ENCODE measurements at places on chromosomes 7 and 10. TPM values are rescaled to one million over a fixed set of nuclear protein-coding genes. Genes with fewer than 3 reads are reported as not detected.

- H3K4me1 ChIP-seq, result no peaks in the 10 kb centered on the region
- no peak overlapping the region for H3K4me3 ChIP-seq
- DNase-seq, result no peak
- no peaks in the 10 kb centered on the region for H3K27me3 ChIP-seq
Measured at GRCh38 chr7:108613147-108613948, 43.7 kb downstream of the DNAJB9 start.

SPDYE6 gene
- not detected for total RNA-seq

GRCh38 chr10:102545997-102546396, 42.2 kb downstream of the SUFU start:
- H3K36me3 ChIP-seq, result no peaks in the 10 kb centered on the region
- no peak overlapping the region for H3K4me3 ChIP-seq
- H3K27me3 ChIP-seq, result no peaks in the 10 kb centered on the region
- H3K4me1 ChIP-seq, result no peaks in the 10 kb centered on the region

DNA sequence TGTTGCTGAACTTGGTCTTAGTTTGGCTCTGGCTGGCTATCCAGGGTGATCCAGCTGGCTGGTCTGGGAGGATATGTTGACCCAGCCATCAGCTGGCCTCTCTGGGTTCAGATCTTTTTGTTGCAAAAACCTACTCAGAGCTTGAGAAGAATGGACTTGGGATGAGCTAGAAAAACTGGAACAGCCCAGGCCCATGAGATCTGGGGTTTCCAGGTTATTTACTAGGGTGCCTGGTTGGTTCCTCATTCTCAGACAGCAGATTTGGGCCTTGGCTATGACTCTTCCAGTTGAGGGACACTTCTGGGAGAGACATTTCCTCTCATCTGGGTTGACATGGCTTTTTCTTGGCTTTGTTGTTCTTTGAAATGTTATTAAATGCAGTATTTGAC, 116.6 kb downstream of the ADCY1 start:
- no peaks in the 10 kb centered on the region for H3K27me3 ChIP-seq
- H3K27ac ChIP-seq, result no peak overlapping the region
- H3K4me1 ChIP-seq, result no peaks in the 10 kb centered on the region
- no peak for DNase-seq
- no peaks in the 10 kb centered on the region for H3K36me3 ChIP-seq

DNA sequence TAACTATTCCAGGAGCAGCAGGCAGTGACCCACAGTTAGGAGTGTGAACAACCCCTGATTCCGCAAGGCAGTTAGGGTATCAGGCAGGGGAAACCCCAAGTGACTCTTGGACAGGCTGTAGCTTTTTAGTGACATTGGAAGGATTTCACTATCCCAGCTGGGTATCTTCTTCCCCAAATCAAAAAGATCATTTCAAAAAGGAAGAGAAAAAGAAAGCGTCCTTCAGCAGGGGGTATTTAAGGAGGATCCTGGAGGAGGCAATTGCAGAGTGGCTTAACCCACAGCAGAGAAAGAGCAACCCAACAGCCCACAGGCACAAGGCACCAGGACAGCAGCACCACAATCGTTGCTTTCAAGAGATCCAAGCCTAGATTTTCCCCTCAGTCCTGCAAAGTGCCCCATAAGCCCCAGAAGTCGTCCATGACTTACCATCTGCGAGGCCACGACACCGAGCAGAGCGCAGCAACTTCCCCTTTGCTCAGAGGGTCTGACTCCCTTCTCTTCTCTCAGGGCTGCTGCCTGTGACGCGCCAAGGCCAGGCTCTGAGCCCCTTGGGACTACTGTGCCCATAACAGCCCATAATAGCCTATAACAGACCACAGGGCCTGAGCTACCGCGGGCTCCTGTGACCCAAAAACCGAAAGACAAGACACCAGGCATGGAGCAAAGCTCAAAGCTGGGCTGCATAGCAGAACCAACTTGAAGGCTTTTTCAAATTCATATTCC, 19.8 kb downstream of the PIK3AP1 start:
- H3K36me3 ChIP-seq, result no peaks in the 10 kb centered on the region
- DNase-seq, result no peak
- H3K4me1 ChIP-seq, result no peaks in the 10 kb centered on the region
- no peak overlapping the region for H3K27ac ChIP-seq
- no peak overlapping the region for H3K4me3 ChIP-seq

GRCh38 chr10:6053816-6054631, 8.1 kb downstream of the IL2RA start:
- peak; percentile 63 for DNase-seq
- H3K36me3 ChIP-seq, result no peaks in the 10 kb centered on the region
- H3K4me1 ChIP-seq, result peaks cover 48% of the 10 kb centered on the region
- H3K27ac ChIP-seq, result peak overlapping the region; percentile 20
- no peak overlapping the region for H3K4me3 ChIP-seq
- no peaks in the 10 kb centered on the region for H3K27me3 ChIP-seq

DNA sequence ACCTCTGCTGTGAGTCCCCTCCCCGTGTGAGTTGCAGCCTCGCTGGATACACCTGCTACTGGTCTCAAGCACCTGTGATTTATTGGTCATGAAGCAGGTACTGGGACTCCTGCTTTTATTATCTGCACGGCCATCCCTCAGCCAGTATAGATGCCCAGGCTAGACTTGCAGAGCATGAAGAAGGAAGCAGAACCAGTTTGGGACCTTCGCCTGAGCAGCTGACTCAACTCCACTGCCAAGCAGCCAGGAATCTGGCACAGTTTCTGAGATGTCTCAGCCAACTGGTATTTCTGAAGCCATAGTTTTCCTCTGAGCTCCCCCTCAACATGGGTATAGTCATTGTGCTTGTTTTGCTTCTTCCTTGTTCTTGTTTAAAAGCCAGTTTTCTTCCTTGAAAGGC, 28.0 kb upstream of the SLC39A12 start:
- H3K36me3 ChIP-seq, result no peaks in the 10 kb centered on the region
- H3K4me3 ChIP-seq, result no peak overlapping the region
- no peaks in the 10 kb centered on the region for H3K27me3 ChIP-seq
- peak; percentile 72 for DNase-seq
- H3K27ac ChIP-seq, result no peak overlapping the region
- H3K4me1 ChIP-seq, result peaks cover 7% of the 10 kb centered on the region

DNA sequence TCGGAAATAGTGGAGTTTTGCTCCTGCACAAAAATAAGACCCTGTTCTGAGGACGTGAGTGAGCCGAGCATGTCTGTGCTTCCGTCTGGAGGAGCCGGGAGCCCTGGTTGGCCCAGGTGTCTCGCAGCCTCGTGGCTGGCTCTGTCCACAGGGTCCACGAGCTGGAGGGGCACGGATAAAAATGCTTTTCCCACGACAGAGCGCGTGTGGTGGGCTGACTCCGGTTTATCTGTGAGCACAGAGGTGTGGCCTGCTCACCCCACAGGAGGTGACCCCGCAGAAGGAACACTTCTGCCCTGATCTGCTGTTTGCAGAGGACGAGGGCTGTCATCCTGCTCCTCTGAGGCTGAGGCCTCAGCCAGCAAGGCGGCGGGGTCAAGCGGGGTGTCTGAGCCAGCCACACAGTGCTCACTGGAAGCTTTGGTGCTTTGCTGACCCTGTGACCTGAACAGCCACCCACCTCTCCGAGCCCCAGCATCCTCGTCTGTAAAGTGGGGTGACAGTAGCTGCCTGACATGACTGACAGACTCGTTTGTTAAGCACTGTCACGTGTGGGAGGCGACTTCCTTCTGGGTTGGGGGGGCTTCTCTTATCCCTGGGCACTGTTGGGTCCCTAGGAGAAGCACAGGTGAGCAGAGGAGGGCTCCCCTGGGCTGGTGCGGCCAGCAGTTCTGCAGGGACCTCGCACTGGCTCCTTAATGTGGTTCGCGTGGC, 162.5 kb downstream of the DNAJB6 start:
- H3K36me3 ChIP-seq, result no peaks in the 10 kb centered on the region
- no peak overlapping the region for H3K4me3 ChIP-seq
- no peak overlapping the region for H3K27ac ChIP-seq
- no peak for DNase-seq
- H3K4me1 ChIP-seq, result no peaks in the 10 kb centered on the region

DNA sequence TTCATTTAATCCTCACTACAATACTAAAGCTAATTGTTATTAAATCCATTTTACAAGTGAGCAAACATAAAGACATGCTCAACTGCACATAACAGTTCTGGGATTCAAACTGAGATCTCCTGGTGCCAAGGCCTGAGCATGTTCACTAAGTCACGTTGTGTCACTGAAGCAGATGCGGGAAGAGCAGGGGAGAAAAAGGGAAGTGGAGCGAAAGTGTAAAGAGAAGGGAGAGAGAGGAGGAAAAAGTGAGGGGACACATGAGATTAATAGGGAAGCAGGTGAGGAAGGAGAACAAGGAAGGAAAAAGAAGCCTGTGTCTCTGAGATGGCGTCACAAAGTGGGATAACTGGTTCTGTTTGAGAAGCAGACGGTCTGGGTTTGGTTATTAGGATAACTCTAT, 38.9 kb upstream of the KAT6B start:
- no peak overlapping the region for H3K27ac ChIP-seq
- no peaks in the 10 kb centered on the region for H3K27me3 ChIP-seq
- H3K4me1 ChIP-seq, result no peaks in the 10 kb centered on the region
- DNase-seq, result no peak

DOCK1 gene
- total RNA-seq, result 89.7 TPM

DNA sequence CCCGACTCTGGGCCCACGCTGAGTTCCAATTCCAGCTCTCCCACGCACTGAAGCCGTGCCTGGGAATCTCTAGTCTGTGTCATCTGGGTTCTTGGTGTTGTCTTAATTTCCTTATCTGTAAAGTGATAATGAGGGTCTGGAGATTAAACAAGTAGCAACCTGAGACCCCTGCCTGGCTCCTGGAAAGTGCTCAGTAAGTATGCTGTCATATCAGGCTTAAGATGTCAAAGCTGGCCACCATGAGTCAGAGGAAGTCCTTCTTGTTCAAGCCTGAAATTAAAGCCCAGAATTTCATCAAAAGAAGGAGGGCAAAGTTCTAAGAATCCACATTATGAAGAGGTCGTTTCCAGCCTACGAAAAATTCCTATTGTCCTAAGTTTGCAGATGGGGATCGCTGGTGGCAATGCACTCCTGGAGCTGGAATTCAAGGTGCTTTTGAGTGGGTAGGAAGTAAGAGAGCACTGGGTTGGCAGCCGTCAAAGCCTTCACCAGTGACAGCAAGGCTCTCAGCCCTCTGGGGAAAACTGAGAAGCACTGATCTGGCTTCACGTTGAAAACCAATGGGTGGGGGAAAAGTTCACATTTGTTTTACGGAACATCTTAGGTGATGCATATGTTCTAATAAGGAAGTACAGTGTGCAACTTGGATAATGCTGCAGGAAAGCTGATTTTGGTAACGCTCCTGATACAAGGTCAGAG, 50.3 kb upstream of the NCAPG2 start:
- H3K36me3 ChIP-seq, result peaks cover 7% of the 10 kb centered on the region
- H3K27ac ChIP-seq, result no peak overlapping the region
- no peaks in the 10 kb centered on the region for H3K27me3 ChIP-seq
- peaks cover 15% of the 10 kb centered on the region for H3K4me1 ChIP-seq
